ENCODE measurements at places on chromosomes 7 and 10. TPM values are rescaled to one million over a fixed set of nuclear protein-coding genes. Genes with fewer than 3 reads are reported as not detected.
A peak's percentile ranks its signal among the peaks of the same experiment; 100 is the strongest.

The POLL gene
- total RNA-seq: 27.6 TPM

DNA sequence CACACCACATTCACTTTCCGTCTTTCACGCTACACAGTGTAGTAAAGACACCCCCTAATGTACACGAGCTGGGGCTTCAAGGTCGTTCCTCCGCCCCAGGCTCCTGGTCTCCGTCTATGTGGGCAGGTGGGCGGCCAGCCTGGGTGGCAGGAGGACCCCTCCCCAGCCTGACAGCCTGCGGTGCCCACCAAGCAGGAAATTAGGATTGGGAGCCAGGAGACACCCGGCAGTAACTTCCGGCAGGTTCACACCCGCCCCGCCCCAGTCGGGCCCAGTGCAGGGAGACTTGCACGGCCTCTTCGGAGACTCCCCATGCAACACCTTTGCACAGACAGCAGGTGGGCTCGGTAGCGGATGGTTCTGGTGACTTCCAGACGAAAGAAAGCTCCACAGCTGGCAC, 27.7 kb upstream of the ADGRA1 start:
- no peak for DNase-seq

The NEUROD6 gene
- total RNA-seq: not detected

DNA sequence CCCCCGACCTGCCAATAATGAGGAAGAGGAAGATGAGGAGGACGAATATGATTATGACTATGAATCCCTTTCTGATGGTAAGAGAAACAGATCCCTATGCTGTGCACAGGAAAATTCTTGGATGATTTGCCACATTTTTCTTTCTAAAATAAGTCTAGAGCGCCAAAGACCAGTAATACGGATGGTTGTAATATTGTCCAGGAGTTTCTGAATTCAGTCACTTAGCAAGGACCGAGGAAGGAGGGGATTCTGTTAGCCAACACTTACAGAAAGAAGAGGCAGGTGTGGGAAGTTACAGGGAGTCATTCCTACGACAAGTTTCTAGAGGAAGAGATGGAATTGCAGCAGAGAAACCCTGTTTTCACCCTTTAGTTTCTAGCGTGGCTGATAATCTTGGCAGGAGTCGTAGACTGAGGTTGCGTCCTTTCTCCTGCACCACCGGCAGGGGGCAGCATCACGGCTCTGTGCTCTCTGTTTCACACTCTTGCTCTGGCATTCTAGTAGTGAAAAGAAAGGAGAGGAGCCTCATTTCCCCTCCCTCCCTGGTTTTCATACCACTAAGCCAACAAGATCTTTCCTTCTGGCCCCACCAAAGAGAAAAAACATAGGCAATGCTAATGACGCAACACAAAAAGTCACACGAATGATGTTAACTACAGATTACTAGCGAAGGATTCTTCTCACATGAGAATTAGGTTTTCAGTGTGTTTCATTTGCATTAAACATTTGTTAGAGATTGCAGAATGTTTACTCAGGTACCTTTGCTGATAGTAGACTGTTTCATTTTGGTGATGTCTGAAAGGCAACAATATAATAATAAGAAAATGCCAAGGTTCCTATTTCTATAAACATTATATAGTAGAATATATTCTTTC, 82.7 kb downstream of the NOC3L start:
- DNase-seq: no peak

- DNase-seq: peak; percentile 72
Measured at GRCh38 chr7:134547397-134548054, 1.4 kb upstream of the AKR1B15 start.

The HDAC9 gene
- 15.0 TPM for total RNA-seq

DNA sequence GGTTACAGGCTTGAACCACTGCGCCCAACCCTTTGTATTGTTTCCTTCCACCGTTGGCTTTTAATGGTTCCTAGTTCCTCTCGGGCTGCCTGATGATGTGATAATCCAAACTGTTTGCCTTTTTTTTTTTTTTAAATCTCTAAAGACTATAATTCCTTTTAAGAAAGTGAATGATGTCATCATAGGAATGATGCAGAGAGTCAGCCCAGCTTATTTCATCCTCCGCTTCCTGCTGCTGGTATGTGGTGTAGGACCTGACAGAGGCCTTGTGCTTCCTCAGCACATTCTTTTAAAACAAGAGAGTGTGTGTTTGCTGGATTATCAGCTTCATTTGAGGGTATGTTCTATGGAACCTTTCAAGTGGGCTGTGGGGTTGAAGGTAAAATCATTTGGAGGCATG, 241.4 kb downstream of the LRMDA start:
- no peak for DNase-seq

DNA sequence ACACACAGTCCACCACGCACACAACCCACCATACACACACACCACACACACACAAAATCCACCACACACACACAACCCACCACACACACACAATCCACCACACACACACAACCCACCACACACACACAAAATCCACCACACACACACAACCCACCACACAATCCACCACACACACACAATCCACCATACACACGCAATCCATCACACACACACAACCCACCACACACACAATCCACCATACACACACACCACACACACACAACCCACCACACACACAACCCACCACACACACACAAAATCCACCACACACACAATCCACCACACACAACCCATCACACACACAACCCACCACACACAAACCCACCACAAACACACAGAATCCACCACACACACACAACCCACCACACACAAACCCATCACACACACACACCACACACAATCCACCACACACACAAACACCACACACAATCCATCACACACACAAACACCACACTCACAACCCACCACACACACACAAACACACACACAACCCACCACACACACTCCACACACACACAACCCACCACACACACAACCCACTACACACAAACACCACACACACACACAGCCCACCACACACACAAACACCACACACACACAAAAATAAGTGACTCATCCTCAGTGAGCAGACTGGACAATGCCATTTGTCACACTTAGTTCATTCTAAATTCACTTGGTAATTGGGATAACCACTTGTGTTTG, 8.8 kb upstream of the REPIN1 start:
- no peak for DNase-seq

Data from natural killer cell treated with Interleukin-12 subunit alpha and Interleukin-12 subunit beta and Interleukin-15 and Interleukin-18, amount 100 ng/mL, for 72 hours (primary cell).